Fibroblast of skin of back (primary cell): ENCODE measurements at places on chromosomes 11 and 22.

DNA sequence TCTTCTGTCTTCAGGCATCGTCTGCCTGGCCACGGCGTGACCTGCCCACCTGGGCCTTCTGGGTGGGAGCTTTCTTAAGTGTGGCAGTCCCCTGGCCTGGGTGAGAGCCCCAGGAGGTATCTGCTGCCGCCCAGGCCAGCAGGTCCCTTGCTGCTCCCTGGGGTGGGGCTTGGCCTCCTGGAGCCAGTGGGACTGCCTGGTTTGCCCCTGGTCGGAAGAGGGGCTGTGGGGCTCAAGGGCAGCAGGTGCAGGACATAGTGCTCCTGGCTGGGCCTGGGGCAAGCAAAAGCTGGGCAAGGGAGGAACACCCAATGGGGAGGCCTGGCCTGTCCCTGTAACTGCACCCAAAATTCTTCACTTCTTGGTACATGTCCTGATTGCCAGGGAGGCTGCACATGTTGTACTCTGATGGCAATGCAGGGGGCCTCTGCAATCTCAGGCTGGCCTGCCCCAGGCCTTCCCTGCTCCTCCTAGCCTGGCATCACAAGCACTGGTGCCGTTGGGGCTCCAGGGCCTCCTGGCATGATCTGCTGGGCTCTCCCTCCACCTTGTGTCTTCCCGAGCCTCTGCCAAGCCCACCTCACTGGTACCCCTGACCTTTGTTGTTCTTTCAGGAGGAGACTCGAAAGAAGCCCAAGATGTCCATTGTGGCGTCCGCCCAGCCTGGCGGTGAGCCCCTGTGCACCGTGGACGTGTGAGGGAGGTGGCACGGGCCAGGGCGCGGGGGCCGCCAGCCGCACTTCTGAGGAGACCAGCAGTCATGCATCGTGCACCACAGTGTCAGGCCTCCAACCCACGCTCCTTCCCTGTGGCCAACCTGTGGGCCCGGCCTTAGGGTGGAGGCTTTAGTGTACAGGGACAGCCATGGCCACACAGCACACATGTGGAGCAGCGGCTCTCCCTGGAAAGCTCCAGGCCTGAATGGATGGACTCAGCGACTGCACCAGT is 6.2 kb upstream of the RANBP1 start:
- DNase-seq: no peak

GRCh38 chr11:10993640-10994039 is 135.8 kb upstream of the ZBED5 start:
- no peak for DNase-seq

- no peak for DNase-seq
Measured at GRCh38 chr11:5285703-5286340, 15.9 kb downstream of the OR51B4 start.

DNA sequence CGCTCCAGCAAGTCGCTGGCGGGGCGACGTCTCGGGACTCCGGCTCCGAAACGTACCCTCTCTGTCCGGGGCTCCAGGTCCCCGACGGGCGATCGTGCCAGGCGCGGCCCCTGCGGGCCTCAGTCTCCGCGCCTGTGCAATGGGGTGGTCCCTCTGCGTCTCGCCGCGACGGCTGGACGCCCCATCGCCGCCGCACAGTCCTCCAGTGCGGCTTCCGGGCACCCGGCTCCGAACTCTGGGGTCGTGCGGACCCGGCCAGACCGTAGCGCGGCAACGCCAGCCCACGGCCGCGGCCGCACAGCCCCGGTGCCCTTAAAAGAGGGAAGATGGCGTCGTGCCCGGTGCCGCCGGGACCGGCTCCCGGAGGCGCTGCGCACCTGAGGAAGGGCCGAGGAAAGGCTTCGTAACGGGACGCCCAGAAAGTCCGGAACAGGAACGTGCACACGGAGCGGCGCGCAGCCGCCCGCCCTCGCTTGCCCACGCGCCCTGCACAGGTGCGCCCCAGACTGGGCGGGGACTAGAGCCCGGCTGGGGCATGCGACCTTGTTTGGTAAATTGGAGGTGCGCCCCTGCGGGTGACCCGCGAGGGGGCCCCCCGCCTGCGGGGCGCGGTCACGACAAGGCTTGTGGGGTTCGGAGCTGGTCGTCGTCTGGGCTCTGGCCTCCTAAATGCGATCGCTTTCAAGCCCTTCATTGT is 525 bp downstream of the BIK start:
- no peak for DNase-seq

DNA sequence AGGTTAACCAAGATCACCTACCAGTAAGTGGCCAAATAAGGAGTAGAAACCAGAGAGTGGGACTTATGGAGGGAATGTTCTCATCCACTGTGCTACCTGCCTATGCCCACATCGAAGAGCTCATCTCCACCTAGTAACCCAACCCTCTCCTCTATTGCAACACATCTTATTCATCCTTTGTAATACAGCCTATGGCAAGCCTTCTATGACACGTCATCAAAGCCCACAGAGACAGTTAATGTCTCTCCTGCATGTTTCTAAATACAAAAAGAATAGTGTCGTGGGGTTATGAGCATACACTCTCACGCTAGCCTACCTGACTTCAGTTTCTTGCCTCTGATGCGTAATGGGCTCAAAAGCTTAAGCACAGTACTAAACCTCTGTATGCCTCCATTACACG is 1158.1 kb upstream of the TENM4 start:
- DNase-seq: no peak

DNA sequence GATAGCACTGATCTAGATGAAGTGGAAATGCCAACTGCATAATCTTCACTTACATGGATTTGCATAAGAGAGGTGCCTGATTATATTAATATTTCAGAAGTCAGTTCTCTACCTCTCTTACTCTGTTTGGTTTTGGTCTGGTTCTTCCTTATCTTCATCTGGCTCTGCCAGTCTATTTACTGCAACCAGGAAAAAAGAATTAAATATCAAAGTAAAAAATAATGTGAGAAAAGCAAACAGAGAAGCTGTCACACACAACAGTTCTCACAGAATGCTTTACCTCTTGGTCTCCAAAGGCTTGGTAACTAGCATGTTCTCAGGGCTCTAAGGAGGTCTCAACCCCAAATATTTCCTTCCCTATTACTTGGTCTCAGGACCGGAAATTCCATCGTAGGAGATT is 6.7 kb downstream of the VSIG10L2 start:
- no peak for DNase-seq

GRCh38 chr11:134634897-134635831 is 223.1 kb upstream of the B3GAT1 start:
- DNase-seq: no peak

- DNase-seq: no peak
Measured at GRCh38 chr22:44814266-44815098, 62.1 kb downstream of the ARHGAP8 start.

GRCh38 chr22:47407461-47408025 is 645.1 kb downstream of the TBC1D22A start:
- no peak for DNase-seq

GRCh38 chr11:36463781-36464180 is 46.3 kb downstream of the TRAF6 start:
- DNase-seq: peak; percentile 82

GRCh38 chr11:126032375-126032774 is 30.3 kb downstream of the CDON start:
- no peak for DNase-seq

- DNase-seq: no peak
Measured at GRCh38 chr11:117748771-117749540, 48.1 kb downstream of the DSCAML1 start.

- DNase-seq: peak; percentile 18
Measured at GRCh38 chr11:95229199-95229992, 1.6 kb downstream of the SESN3 start.

GRCh38 chr11:73577496-73577917 is 20.4 kb downstream of the FAM168A start:
- DNase-seq: peak; percentile 59

DNA sequence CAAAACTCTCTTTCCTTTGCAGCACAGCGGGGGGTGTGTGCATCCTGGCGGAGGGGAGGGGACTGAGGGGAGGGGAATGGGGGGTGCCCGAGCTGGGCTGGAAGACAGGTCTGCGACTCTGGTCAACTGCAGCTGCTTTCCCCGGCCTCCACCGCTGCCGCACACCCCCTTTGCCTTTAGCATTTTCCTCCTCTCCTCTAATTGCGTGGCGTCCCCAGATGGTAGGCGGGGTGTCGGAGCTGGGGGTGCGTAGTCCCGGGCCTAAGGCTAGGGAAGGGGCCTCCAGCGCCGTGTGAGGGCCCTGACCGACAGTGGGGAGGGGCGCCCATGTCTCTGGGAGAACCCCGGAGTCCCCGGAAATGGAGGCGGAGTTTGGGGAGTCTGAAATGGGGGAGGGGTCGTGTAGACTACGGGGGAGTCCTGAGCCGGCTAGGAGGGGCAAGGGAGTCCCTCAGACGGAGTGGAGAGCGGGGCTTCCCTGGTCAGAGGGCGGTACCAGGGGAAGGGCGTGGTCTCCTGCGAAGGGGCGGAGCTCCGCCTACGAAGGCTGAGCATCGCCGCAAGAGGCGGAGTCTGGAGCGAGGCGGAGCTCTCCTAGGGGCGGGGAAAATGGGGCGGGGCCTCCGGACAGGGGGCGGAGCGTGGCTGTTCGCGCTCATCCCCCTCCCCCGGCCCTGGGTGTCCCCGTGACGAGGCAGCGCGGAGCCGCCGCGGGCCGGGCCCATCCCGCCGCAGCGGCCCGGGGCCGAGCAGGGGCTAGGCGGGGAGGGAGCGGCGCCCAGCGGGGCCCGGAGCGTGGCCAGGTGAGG is at the start of gene PELI3:
PELI3 (plus strand) TSS at position 681 of the 809 bp plus-strand sequence. CDS start 1,224 bp downstream, outside the sequence.
- peak; percentile 85 for DNase-seq

DNA sequence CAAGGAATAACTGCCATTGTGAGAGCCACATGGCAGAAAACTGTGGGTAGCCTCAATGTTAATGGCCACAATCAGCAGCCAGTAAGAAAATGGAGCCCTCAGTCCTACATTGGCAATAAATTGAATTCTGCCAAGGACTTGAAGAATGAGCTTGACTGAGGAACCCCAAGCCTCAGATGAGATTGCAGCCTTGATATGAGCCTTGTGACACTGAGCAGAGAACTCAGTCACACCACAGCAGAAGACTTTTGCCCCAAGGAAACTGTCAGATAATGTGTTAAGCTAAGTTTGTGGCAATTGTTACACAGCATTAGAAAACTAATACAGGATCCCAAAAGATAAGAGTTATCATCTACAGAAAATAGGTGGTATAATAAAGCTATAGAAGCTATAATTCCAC is 2.4 kb upstream of the TTC17 start:
- DNase-seq: no peak

GRCh38 chr11:9330387-9331384 is 16.3 kb upstream of the TMEM41B start:
- DNase-seq: peak; percentile 92

DNA sequence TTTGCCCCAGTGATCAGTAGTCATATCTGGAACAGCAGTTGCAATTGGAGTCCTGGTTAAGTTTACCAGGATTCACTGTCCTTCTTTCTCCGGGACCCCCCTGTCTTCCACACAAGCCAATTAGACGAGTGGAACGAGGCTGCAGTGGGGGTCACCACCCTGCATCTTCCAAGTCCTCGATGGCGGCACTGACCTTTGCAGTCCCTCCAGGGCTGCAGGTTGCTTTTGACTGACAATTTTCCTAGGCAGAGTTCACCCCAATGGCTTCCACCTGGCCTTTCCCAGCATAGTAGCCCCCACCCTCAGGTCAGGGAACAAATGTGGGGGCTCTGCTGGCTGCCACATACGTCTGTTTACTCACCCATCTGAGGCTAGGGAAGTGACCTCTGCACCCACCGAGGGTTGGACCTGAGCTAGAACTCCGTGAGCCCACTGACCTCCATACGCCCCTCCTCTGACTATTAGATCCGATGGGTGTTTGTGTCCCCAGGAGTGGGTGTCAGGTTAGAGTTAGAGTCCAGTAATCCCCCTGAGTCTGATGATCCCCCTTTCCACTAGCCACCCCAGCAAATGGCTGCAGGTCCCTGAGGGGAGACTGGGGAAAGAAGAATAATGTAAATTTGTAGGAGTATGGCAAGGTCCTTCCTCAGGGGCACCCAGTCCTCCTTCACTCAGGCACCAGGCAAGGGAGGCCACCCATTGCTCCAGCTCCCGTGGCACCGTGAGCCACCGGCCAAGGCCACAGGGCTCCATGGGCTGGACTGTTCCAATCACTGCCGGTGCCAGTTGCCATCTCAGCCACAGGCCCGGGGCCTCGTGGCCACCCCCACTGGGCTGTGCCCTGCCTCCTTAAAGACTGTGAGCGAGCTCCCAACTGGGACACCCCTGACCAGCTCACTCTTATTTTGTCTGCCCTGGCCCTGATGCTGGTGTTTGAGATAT is 5.5 kb downstream of the C11orf21 start:
- DNase-seq: no peak

GRCh38 chr11:2930704-2931419 is 1.6 kb upstream of the PHLDA2 start:
- peak; percentile 47 for DNase-seq

DNA sequence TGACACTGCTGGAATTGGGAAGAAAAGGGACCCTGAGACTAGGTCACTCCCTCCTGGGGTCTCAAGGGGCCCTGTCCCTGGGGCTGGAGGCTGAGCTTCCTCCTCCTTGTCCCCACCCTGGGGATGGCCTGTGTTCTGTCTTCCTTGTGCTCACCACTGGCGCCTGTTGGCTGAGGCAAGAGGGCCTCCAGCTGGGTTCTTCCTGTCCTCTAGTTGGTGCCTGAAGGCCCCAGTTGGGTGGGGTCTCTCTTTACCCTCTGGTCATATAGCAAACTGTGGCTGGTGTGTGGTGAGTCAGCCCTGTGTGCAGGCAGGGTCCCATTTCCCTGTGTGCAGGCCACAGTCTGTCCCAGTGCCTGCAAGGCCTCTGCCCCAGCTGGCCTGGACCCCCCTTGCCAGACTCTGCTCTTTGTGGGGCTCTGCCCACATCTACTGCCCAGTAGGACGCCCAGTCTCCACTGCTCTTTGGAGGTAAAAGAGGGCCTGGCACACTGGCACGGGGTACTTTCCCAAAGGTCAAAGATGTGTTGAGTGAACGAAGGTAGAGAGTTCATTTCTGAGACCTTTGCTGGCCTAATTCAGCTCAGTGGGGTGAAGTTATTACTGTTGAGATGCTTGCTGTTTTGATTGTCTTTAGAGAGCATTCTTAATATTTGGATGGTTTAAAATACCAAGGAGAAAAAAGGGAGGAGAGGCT is 55.1 kb upstream of the CLDN5 start:
- DNase-seq: peak; percentile 51

DNA sequence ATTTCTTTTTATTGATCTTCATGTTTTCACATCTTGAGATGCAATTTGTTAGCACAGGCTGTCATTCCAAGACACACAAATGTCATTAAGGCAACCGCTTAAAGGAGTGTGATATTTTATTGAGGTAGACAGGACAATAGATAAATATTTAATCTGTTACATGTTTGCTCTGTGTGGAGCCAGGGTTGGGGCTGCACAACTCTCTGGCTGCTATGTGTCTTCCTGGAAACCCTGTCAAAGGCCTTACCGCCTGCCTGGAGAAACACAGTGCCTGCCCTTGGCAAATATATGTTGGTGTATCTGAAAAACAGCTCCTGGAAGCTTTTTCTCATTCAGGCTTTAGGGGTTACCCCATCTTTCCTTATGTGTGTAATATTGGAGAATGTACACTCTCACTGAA is 139.7 kb upstream of the TEAD1 start:
- DNase-seq: no peak
